ENCODE measurements at places on chromosomes 12 and 14.

DNA sequence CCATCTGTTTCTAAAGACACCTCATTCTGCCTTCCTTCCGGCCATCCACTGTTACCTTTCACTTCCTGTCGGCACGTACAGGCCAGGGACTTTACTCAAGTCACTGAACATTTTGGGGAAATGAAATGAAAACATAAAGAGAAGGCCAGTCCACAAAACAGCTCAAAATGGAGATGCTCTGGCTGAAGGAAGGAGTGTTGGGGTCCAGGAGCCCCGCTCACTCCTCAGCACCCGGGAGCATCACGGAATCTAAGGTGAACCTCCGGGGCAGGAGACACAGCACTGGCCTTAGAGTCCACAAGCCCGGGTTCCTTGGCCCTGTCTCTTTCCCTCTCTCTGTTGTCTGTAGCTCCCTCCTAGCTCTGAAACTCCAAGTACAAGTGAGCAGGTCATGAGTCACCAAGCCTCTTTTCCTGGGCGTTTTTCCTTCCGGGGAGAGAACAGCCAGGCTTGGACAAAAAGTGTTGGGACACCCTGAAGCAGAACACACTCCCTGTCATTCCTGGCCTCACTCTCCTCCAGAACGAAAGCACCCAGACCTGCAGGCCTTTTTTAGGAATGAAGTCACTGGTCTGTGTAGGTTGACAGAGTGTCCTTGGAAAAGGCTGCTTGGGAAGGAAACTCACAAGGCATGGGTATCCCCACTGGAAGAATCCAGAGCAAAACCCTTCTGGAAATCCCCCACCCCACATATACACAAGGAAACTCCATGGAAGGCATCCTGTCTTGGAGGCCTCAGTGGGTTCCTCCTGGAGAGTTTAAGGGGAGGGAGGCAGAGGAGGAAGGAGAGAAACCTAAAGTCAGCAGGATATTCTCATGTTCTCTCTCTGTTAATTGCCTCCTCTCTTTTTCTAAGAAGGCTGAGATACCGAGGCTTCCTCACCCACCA is 245.3 kb downstream of the ZFP36L1 start:
- ATAC-seq: no peak

DNA sequence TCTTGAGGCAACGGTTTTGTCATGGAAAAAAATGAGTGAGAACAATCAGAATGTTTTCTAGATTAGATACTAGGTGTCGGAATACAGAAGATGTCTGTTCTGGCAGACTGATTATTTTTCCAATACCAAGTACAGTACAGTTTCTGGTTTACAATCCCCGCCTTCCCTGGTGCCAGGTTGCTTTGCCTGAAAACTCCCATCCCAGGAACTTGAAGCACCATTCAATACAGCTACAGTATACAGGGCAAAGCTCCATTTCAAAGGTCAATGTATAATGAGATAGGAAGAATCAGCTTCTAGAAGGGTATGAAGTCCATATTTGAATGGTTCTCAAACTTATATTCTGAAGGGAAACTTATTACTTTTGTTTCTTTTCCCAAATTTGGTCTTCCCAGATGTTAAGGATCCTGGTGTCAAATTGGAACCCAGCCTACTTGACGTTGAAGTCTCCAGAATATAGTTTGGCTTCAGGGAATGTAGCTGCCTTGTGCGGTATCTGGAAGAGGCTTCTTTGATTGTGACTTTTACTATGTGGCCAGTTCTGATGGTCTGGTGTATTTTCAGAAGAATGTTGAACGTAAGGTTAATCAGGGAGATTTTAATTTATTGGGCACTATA is 238.0 kb upstream of the ATP2B1 start:
- ATAC-seq: no peak

DNA sequence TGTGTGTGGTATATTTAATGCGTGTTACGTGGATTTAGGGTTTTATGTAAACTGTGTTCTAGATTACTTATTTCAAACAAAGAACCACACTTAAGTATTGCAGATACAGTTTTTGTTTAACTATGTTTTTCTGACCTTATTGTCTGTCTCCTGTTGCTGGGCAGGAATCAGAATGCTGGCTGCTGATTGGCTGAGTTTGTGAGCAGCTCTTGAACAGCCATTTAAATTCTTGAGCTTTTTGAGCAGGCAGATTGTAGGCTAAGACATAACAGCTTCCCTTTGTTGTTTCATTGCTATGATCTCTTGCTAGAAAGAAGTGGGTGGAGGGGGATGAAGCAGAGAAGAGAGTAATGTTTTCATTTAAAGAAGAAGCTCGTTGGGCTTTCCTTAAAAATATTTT is 52.2 kb downstream of the ATF7IP start:
- peak; percentile 74 for ATAC-seq

DNA sequence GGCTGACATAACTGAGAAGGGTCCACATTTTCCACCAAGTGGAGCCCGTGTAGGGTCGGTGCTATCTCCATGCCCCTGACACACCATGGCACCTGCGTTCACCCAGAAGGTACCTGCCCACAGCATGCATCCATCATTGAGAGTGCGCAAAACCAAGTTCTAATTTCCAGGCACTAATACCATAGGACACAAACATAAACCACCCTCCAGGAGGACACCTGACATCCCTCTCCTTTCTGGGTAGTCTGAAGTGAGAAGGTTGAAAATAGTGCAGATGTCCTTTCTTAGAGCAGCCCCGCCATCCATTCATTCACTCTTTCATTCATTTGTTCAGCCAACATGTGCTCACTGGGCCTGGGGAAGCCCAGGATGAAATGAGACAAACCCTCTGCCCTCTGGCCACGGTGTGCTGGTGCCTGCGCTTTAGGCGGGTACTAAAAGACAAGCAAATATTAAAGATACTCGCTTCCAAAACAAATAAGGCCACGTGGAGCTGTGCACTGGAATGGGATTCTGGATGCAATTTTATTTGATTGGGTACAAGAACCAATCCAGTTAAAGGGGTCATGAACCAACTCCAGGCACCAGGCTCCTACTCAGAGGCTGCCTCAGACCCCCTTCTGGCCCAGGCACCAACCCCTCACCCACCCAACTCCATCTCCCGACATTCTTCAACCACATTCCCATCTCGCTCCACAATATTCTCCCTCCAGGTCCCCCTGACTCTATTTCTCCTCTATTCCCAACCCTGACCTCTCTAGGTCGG is 1.2 kb downstream of the TTC7B start:
- no peak for ATAC-seq

GRCh38 chr12:108833757-108834472 is 23.5 kb downstream of the SSH1 start:
- no peak for ATAC-seq

DNA sequence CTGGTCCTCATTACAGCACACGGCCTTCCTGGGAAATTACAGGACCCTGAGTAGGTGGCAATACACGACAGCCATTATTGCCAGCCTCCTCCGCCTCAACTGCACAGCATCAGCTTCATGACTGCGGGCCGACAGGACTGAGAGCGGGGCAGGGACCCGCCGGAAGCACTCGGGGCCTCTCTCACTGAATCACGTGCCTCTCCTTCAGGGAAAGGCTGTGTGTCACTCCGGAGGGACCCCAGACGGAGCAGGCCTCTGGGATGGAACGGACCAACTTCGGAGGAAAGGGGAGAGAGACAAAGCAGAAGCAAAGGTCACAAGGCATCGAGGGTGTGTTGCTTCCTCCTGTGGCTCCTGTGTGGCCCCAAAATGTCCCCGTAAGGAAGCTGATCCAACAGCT is 90.0 kb downstream of the RNF34 start:
- ATAC-seq: no peak

DNA sequence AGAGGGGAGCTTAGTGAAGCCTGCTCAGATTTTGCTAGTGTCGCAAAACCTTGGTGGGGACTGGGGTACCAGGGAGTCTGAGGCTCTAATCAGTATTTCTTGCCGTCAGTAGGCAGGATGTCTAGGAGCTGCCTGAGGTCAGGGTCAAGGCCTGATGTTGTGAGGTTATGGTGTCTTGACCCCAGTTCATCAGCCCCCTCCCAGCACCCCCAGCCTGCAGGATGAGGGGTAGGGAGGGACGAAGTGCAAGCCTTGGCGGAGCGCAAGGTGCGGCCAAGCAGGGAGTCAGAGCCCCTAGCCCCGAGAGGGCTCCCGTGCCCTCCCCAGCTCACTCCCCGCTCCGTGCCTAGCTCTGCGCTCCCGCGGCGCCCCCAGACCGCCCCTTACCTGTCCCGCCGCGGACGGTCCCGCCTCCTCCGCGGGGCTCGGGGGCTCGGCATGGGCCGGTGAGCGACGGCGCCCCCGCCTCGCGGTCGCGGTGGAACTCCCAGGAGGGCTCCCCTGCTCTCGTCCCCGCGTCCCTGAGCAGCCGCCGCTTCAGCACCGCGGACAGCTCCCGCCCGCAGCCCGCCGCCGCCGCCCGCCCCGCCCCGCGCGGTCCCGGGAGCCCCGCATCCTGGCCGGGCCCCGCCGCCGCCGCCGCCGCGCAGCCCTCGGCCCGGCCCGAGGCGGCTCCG is 347 bp downstream of the SYNDIG1L start:
- peak; percentile 44 for ATAC-seq

DNA sequence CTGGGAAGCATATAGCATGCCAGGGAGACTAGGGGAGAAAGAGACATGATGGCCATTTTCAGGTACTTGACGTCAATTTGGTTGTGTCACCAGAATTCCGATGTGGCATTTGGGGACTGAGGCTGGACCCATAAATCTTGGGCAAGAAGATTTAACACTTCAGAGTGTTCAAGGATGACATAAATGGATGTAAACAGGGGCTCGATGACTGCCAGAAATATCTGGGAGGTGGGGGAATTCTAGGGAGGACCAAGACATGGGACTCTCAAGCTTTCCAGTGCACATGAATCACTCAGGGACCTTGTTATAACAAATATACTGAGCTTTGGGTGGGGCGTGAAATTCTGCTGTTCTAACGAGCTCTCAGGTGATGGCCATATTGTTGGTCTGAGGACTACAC is 17.8 kb downstream of the HAL start:
- ATAC-seq: no peak

GRCh38 chr14:103522649-103523574 is at the start of gene CKB:
CKB (minus strand) TSS chr14:103522830; CDS start chr14:103522493, 337 bp downstream.
- no peak for ATAC-seq

DNA sequence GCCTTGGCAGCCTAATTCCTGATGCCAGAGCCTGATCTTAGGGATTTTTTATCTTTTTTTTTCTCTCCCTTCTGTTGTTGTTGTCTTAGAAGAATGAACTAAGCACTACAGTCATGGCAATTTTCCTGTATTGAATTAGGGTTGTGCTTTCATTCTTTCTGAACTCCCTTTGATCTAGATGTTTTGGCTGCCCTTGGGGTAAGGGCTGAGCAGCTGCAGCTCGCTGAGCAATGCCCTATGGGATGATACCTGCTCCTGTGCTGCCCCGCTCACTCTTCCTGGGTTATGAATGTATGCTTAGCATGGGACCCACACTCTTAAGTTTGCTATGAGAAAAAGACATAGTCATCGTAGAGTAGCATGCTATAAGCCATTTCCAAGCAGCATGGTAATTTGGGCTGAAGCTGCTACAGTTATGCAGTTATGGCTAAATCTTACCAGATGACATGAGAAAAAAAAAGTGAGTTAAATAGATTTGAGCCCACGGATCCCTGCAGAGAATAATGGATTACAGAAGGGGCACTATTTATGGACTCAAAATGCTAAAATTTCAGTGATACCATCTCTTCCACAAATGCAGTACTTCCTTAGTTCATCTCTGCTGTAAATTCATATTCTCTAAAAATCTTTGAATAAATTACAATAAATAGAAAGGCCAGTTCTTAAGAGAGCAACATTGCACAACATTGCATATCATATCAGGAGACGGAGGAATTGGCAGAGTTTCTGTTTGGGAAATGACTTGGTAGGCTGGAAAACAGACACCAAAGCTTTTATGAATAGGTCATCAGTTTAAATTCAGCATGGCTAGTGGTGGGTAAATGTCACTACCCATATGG is 79.2 kb upstream of the PTHLH start:
- ATAC-seq: no peak

DNA sequence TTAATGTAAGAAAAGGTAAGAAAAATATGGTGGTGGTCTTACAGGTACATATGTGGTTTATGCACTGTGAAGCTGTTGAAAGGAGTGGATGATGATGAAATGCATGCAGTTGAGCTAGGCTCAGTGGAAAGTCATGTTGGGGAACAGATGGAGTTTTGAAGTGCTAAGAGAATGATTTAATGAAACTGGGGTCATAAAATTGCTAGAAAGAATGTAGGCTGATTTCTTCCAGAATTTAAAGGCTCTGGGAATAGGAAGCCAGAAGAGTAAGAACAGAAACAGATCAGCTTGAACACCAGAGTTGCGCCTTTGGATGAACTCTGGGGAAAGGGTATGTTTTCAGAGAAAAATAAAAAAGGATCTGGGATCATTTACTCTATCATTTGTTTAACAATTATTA is 146.5 kb downstream of the MON2 start:
- no peak for ATAC-seq

All from activated CD4-positive, CD25-positive, alpha-beta regulatory T cell treated with anti-CD3 and anti-CD28 coated beads, Interleukin-2, amount 50 U/mL, for 24 hours (primary cell).